CD4-positive, alpha-beta T cell treated with Interleukin-1 beta for 1 hour (primary cell): ENCODE measurements at places on chromosomes 6 and 20.

DNA sequence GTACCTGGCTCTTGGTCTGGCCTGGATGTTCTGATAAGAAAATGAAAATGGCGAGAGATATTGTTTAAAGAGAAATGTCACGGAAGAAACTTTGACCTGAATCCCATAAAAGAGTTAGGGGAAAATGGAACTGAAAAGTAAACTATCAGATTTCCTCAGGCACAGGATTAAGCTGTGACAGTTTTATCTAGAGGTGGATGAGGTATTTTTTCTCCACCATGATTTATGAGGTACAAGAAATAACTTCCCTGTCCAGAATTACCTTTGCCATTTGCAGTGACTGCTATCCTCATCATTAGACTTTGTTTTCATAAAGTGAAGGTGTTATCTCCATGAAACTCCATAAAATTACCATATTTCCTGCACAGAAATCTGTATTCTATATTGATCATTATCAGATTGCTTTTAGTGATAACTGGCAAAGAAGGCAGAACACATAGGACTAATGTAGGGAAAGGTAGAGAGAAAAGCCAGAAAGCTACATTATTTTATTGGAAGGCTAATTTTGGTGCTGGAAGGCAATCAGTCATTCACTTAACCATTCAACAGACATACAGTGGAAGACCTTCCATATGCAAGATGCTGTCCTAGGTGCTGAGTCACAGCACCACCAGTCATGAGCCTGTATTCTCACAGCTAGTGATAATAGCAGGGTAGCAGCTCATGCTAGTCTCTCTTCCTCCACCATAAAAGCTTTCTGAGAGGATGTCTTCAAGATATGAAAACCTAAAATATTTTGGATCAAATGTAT lies 427.3 kb upstream of the CITED2 start:
- DNase-seq, result no peak

GRCh38 chr20:57660922-57661745 lies 40.9 kb upstream of the ZBP1 start:
- no peak for DNase-seq

DNA sequence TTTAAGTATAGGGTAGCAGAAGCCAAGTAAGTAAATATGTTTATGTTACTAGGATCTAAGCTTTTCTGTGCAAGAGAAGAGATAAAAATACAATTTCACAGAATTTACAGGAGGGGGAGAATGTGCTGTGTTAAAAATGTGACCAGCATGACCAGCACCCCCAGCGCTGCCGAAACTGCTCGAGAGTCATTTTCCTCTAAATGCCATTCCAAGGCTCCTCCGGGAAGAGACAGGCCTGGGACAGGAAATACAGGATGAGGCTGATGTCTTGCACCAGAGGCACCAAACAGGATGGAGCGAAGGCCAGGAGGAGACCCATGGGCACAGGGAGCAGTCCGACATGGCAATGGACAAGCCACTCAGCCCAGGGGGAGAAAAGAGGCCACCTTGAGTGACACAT lies 21.1 kb downstream of the TAF4 start:
- DNase-seq, result no peak

- DNase-seq, result peak; percentile 50
Measured at GRCh38 chr6:130381459-130382380, 15.9 kb downstream of the TMEM200A start.

DNA sequence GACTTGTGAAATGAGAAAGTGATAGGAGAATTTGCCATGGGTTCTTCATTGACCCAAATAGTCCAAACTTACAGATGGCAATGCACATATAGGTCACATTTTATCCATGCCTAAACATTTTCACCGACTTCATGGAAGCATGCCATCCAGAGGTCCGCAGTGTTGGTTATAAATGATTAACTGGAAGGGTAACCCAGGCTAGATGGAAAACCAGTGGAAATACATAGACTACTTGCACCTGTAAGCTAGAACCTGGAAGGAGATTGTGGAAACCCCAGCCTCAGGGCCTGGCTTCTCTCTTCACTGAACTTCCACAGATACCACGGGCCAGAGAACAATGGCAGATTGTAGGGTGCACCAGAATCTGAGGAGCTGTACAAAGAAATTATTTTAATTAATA lies 103.8 kb upstream of the SYNDIG1 start:
- DNase-seq, result no peak

GRCh38 chr6:19368511-19368910 lies 468.7 kb upstream of the ID4 start:
- no peak for DNase-seq

DNA sequence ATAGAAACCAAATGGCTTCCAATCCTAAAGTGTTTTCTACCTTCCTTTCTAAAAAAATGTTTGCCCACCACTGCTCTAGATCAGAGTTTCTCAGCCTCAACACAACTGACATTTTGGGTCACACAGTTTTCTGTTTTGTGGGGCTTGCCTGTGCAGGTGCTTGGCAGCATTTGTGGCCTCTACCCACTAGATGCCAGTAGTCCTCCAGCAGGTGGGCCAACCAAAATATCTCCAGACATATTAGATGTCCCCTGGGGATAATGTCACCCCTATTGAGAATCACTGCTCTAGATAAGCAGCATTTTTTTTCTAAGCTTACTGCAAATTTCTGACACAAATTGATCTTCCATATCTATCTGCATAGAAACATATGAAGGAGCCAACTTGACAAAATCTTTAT lies 26.3 kb upstream of the EPM2A start:
- DNase-seq, result no peak

- DNase-seq, result no peak
Measured at GRCh38 chr6:148441454-148441911, 98.8 kb downstream of the SASH1 start.

GRCh38 chr6:137248702-137249101 lies 29.5 kb upstream of the IFNGR1 start:
- DNase-seq, result peak; percentile 46

- no peak for DNase-seq
Measured at GRCh38 chr6:143468026-143468425, 17.4 kb downstream of the PEX3 start.

GRCh38 chr6:44269178-44269920 lies 901 bp upstream of the TMEM151B start:
- DNase-seq, result no peak
